ENCODE measurements at places on chromosomes 12 and 14. TPM values are rescaled to one million over a fixed set of nuclear protein-coding genes. Genes with fewer than 3 reads are reported as not detected.

MYF6 gene
- total RNA-seq = not detected

RERG gene
- total RNA-seq = 0.26 TPM

PKP2 gene
- 9.0 TPM for total RNA-seq

CCDC197 gene
- total RNA-seq = not detected

ANO2 gene
- total RNA-seq = 0.21 TPM

SLCO1B3 gene
- 11.1 TPM for total RNA-seq

LBHD2 gene
- total RNA-seq = not detected

KRT75 gene
- 0.11 TPM for total RNA-seq

HOXC12 gene
- total RNA-seq = not detected

MSRB3 gene
- 20.6 TPM for total RNA-seq

FAIM2 gene
- total RNA-seq = 0.01 TPM

IFI27 gene
- total RNA-seq = 1.4 TPM

GLS2 gene
- total RNA-seq = 0.18 TPM

STAC3 gene
- total RNA-seq = 0.56 TPM

CLEC4C gene
- total RNA-seq = not detected

MUCL1 gene
- total RNA-seq = not detected

DPY19L2 gene
- 1.4 TPM for total RNA-seq

E2F7 gene
- 6.8 TPM for total RNA-seq

TMEM253 gene
- 0.88 TPM for total RNA-seq

SERPINA12 gene
- total RNA-seq = not detected

SYT10 gene
- total RNA-seq = not detected

CLEC4A gene
- total RNA-seq = not detected

MGAT4C gene
- 0.05 TPM for total RNA-seq

NOS1 gene
- total RNA-seq = 0.43 TPM

TSPAN11 gene
- total RNA-seq = 0.11 TPM

SCYL2 gene
- total RNA-seq = 15.8 TPM

TAS2R13 gene
- total RNA-seq = not detected

CELA1 gene
- not detected for total RNA-seq

FAM186B gene
- 0.11 TPM for total RNA-seq

HOXC9 gene
- 13.7 TPM for total RNA-seq

IRF9 gene
- 16.1 TPM for total RNA-seq

KLRD1 gene
- not detected for total RNA-seq

PIWIL1 gene
- 0.05 TPM for total RNA-seq

ZC2HC1C gene
- total RNA-seq = 6.0 TPM

CDCA4 gene
- total RNA-seq = 49.6 TPM

HOXC11 gene
- 0.62 TPM for total RNA-seq

TMEM120B gene
- 16.7 TPM for total RNA-seq

LTBR gene
- 244 TPM for total RNA-seq

OR6C65 gene
- total RNA-seq = not detected

ARHGEF40 gene
- 8.9 TPM for total RNA-seq

TSHR gene
- not detected for total RNA-seq

WNT1 gene
- 0.09 TPM for total RNA-seq

VRTN gene
- total RNA-seq = 0.02 TPM

SYCP3 gene
- total RNA-seq = 0.13 TPM

DTX3 gene
- 14.2 TPM for total RNA-seq

GAS2L3 gene
- 7.5 TPM for total RNA-seq

TGM1 gene
- 1.5 TPM for total RNA-seq

CAND1 gene
- total RNA-seq = 61.0 TPM

PSMA6 gene
- 278 TPM for total RNA-seq

KLRC1 gene
- total RNA-seq = not detected

KRT83 gene
- total RNA-seq = 5.3 TPM

Measured in A549 treated with AZD2906 at 1 μM for 4 hours (cell line).